Fibroblast of the aortic adventitia (primary cell): ENCODE measurements at places on chromosomes 13 and 19. TPM values are rescaled to one million over a fixed set of nuclear protein-coding genes. Genes with fewer than 3 reads are reported as not detected.
A peak's percentile ranks its signal among the peaks of the same experiment; 100 is the strongest.

ENOX1 gene
- total RNA-seq: 7.4 and 16.4 TPM in 2 replicates

TM9SF2 gene
- total RNA-seq: 116 and 172 TPM in 2 replicates

C19orf44 gene
- 7.5 and 7.9 TPM in 2 replicates for total RNA-seq

IGFL4 gene
- total RNA-seq: 0.27 and 0.74 TPM in 2 replicates

GRCh38 chr13:112911883-112912282 is 57.1 kb upstream of the MCF2L start:
- DNase-seq: no peak

- no peak for DNase-seq
Measured at GRCh38 chr19:40889366-40889765, 7.3 kb upstream of the CYP2A7 start.

DNA sequence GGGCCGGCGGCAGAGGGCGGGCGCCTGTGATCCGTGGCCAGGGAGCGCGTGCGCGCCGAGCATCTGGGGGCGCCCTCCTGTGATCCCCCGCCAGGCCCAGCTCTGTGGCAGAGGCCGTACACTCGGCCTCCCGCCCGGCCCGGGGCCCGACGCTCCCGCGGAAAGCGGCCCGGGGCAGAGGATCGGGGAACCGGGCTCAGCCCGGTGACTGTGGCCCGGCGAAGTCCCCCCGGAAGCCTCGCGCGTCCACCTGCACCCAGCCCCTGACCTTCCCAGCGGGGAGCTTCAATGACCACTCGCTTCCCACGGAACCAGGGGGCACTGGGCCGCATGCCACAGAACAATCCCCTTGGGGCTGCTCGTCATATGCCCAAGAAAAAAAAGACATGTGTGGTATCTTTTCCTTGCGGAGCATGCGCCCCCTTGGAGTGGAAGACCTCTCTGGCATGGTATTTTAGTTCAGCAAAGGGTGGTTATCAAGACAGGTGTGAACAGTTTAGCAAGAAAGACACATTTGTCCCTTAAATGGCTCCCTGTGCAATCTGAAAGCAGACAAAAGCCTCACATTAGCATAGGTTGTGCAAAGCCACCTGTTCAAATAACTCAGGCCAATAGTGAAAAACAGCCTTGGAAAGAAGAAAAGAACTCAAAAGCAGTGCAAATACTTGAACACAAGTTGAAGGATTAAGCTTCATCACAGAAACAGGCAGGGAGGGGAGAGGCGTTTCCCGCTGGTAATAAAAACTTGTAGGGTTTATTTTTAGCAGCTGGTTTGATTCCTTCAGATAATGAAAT is 290.9 kb upstream of the SOX21 start:
- peak; percentile 32 for DNase-seq

DNA sequence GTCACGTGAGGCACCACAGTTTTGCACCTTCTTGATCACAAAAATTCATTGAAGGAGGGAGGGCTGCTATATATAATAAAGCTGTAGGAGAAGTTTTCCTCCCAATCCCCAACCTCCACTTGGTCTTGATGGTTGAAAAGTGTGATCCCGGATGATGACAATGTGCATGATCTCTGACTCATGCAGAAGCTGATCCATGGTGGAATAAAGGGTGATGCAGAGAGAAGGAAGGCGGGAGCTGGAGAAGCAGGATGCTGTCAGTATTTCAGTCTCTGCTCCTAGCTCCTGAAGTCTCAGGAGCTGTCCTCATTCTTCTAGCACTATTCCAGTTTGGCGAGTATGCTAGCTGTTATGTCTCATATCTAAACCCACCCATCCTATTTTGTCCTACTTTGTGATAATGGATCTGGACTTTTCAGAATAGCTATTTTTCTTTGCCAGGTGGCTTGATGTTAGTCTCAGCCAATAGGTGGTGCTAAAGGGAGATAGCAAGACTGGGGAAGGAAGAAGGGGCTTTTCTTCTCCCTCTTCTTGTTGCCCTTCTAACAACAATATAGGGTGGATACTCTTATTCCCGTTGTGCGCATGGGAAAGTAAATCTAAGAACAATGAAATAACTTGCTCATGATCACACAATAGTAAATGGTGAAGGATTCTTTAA is 65.6 kb upstream of the HTR2A start:
- DNase-seq: peak; percentile 35

DNA sequence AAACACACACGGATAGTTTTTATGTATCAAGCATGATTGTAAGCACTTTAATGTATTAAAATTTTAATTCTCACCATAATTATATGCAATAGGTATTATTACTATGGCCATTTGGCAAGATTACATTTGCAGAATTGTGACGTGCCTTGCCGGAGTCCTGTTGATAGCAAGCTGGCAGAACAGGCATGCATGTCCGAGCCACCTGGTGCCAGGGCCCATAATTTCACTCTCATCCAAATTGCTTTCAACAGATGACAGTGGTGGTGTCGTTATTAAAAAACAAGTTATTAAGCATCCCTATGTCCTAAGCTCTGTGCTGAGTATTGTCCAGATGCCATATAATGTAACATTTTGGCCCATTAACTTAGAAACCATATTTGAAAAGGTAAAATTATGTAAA is 374.3 kb downstream of the FOXO1 start:
- DNase-seq: no peak

DNA sequence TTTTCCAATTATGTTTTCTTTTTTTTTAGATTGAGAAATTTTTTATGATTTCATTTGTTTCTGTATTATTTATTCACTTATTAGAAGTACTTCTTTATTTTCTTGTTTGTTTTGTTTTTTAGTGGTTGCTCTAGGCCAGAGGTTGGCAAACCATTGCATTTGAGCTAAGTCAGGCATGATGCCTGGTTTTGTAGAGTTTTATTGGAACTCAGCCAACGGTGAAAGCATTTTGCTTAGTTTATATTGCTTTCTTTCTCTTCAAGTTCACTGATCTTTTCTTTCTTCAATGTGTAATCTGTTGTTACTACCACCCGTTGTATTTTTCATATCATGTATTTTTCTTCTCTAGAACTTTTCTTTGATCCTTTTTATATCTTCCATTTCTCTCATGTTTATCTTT is 19.7 kb downstream of the ZNF567 start:
- DNase-seq: no peak

GRCh38 chr19:16698914-16699313 is 20.7 kb upstream of the NWD1 start:
- DNase-seq: peak; percentile 30
